Coronary artery (tissue), 2 donors: ENCODE measurements at places on chromosomes 5 and 9.

- DNase-seq: peak; percentile 84
These were observed 75.1 kb downstream of the FGF18 start for GRCh38 chr5:171494452-171495121.

GRCh38 chr5:167241436-167242067 lies 1049.9 kb upstream of the WWC1 start:
- no peak for DNase-seq

GRCh38 chr5:92944337-92944736 lies 636.7 kb downstream of the NR2F1-AS1 start:
- DNase-seq: no peak

- DNase-seq: no peak
These were observed 433.2 kb downstream of the HINT1 start for GRCh38 chr5:130731839-130732238.

- DNase-seq: no peak
These were observed 28.2 kb upstream of the NR4A3 start for GRCh38 chr9:99793528-99793927.

- no peak for DNase-seq
These were observed 8.5 kb downstream of the MRPL36 start for GRCh38 chr5:1791176-1791575.

GRCh38 chr9:15423231-15423985 lies 732 bp downstream of the SNAPC3 start:
- no peak for DNase-seq

- DNase-seq: no peak
These were observed 39.0 kb upstream of the ZFYVE16 start for GRCh38 chr5:80368661-80369480.

GRCh38 chr5:62376064-62376463 lies 27.6 kb downstream of the DIMT1 start:
- DNase-seq: no peak
